Fibroblast of the conjunctiva (primary cell): ENCODE measurements at places on chromosomes 7 and 10.

DNA sequence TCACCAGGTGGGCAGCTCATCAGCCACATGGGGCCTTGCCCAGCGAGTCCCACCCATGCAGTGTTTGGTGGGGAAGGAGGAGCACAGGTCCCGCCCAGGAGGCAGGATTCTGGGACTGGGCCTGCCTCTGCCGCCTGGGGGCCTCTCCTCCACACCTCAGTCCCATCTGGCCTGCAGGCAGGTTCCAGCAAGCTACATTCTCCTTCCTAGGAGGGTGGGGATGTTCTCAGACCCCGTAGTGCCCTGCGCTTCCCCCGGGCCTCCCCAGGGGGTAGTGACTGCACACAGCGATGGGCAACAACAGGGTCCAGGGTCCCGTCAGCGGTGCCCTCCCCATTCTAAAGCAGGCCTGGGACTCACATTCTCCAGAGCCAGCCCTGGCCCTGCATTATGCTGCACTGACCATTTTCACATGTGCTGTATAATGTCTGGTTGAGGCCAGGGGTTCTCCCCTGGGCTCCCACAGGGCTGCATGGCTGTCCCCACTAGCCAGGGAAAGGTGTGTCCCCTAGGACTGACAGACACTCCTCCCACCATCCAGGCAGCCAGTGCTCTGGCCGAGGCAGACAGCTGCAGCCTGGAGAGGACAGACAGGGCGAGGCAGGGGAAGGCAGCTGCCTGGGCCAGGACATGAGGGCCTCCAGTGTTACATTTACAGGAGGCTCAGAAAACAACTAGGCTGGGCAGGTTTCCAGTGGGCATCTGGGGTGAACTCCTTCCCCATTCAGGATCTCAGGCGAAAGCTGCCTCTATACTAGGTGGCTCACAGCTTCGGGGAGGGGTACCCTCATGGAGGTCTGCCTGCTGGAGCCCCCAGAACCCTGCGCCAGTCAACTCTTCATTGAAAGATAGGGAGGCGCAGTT, 9.3 kb downstream of the RASGEF1A start:
- no peak for DNase-seq

GRCh38 chr10:77877441-77878344, 48.9 kb downstream of the DLG5 start:
- DNase-seq: no peak

- DNase-seq: peak; percentile 96
These were observed 12.2 kb downstream of the CPA2 start for GRCh38 chr7:130278860-130279259.

- DNase-seq: no peak
These were observed 10.2 kb downstream of the ZRANB1 start for GRCh38 chr10:124952123-124952522.

GRCh38 chr10:57917019-57917418, 350.7 kb downstream of the IPMK start:
- no peak for DNase-seq

DNA sequence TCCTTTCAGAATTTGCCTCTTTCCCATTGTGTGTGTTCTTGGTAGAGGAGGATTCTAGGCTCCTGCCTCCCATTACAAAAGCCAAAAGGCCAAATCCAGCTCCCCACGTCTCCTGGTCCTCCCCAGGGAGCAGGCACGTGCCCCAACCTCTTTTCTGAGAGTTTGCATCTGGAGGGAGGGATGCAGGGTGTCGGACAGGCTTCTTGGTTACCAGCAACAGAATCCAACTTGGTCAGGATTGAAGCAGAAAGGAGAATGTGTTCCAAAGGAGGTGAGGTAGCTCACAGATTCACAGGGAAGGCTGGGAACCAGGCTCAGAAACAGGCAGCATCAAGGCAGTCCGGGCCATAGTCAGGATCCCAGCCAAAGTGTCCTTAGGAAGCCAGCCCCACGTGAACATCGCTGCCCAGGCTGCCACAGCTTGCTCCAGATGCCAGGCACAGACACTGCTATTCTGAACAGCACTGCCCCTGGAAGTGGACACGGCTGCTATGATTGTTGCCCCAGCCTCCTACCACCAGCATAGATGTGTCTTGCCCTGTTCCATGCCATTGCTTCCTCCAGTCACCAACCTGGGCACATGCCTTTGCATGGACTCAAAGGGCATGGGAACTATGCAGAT, 264.2 kb upstream of the ZMIZ1 start:
- DNase-seq: no peak
